ENCODE measurements at places on chromosomes 16 and 17.

- DNase-seq = no peak
- peaks cover 64% of the 10 kb centered on the region for H3K4me1 ChIP-seq
- peaks cover 13% of the 10 kb centered on the region for H3K36me3 ChIP-seq
- H3K4me3 ChIP-seq = no peak overlapping the region
Measured at GRCh38 chr16:78780808-78781207, 681.4 kb downstream of the WWOX start.

DNA sequence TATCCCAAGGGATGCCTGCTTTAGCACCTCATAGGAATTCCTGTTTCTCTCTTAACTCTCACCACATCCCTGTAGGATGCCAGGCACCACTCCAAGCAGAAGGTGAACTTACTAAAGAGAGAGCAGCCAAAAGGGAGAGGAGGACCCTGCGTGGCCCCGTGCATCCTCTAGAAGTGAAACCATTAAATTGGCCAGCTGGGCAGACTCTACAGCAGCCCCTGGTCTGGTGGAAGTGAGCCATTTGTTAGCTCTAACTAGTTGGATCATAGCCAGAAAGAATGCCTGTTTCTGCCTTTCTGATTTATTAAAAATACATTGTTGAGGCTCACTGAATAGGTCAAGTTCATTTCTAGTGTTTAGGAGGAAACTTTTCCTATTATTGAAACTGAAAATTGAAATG, 22.3 kb downstream of the TMEM11 start:
- no peak for DNase-seq
- no peak overlapping the region for H3K4me3 ChIP-seq
- peaks cover 18% of the 10 kb centered on the region for H3K4me1 ChIP-seq
- H3K27ac ChIP-seq = no peak overlapping the region
- H3K27me3 ChIP-seq = no peaks in the 10 kb centered on the region

GRCh38 chr16:57803134-57803990, 1.1 kb upstream of the KIFC3 start:
- H3K4me1 ChIP-seq = peaks cover 33% of the 10 kb centered on the region
- H3K4me3 ChIP-seq = peak overlapping the region; percentile 69
- no peak for DNase-seq
- H3K27me3 ChIP-seq = peaks cover 65% of the 10 kb centered on the region
- H3K36me3 ChIP-seq = no peaks in the 10 kb centered on the region

GRCh38 chr16:61587526-61587925, 448.7 kb downstream of the CDH8 start:
- H3K4me3 ChIP-seq = no peak overlapping the region
- H3K27me3 ChIP-seq = no peaks in the 10 kb centered on the region
- H3K4me1 ChIP-seq = no peaks in the 10 kb centered on the region
- no peak for DNase-seq
- no peak overlapping the region for H3K27ac ChIP-seq

GRCh38 chr16:11254913-11255736, 879 bp downstream of the SOCS1 start:
- peak overlapping the region; percentile 99 for H3K4me3 ChIP-seq
- peak overlapping the region; percentile 91 for H3K27ac ChIP-seq
- H3K27me3 ChIP-seq = peaks cover 6% of the 10 kb centered on the region
- DNase-seq = peak; percentile 72

GRCh38 chr16:75385507-75386152, 47.7 kb downstream of the CFDP1 start:
- peaks cover 5% of the 10 kb centered on the region for H3K4me1 ChIP-seq
- peaks cover 12% of the 10 kb centered on the region for H3K36me3 ChIP-seq
- no peak overlapping the region for H3K4me3 ChIP-seq
- no peak overlapping the region for H3K27ac ChIP-seq
- H3K27me3 ChIP-seq = peaks cover 16% of the 10 kb centered on the region

GRCh38 chr17:78697554-78698343, 84.3 kb downstream of the CYTH1 start:
- H3K4me3 ChIP-seq = no peak overlapping the region
- H3K36me3 ChIP-seq = peaks cover 57% of the 10 kb centered on the region
- peaks cover 6% of the 10 kb centered on the region for H3K4me1 ChIP-seq
- no peak for DNase-seq

GRCh38 chr17:50514936-50515702, 6.9 kb downstream of the MYCBPAP start:
- H3K36me3 ChIP-seq = no peaks in the 10 kb centered on the region
- H3K4me1 ChIP-seq = peaks cover 19% of the 10 kb centered on the region

GRCh38 chr17:78600181-78600721, 23.1 kb upstream of the DNAH17 start:
- DNase-seq = no peak
- no peaks in the 10 kb centered on the region for H3K36me3 ChIP-seq
- no peak overlapping the region for H3K27ac ChIP-seq
- H3K4me3 ChIP-seq = no peak overlapping the region
- H3K4me1 ChIP-seq = peaks cover 3% of the 10 kb centered on the region
- peaks cover 12% of the 10 kb centered on the region for H3K27me3 ChIP-seq

GRCh38 chr17:33021731-33022408, 30.2 kb downstream of the SPACA3 start:
- no peaks in the 10 kb centered on the region for H3K36me3 ChIP-seq
- DNase-seq = no peak
- H3K4me1 ChIP-seq = no peaks in the 10 kb centered on the region
- no peak overlapping the region for H3K27ac ChIP-seq

GRCh38 chr17:21042458-21043295, at the start of gene USP22:
Gene USP22 (minus strand): TSS chr17:21043011. CDS start chr17:21042835, 176 bp downstream.
- H3K4me3 ChIP-seq = peak within 1 kb of the TSS; percentile 94
- H3K4me1 ChIP-seq = peaks cover 29% of the 10 kb centered on the region
- peak; percentile 67 for DNase-seq
- no peaks in the 10 kb centered on the region for H3K27me3 ChIP-seq
- H3K36me3 ChIP-seq = peaks cover 10% of the 10 kb centered on the region

DNA sequence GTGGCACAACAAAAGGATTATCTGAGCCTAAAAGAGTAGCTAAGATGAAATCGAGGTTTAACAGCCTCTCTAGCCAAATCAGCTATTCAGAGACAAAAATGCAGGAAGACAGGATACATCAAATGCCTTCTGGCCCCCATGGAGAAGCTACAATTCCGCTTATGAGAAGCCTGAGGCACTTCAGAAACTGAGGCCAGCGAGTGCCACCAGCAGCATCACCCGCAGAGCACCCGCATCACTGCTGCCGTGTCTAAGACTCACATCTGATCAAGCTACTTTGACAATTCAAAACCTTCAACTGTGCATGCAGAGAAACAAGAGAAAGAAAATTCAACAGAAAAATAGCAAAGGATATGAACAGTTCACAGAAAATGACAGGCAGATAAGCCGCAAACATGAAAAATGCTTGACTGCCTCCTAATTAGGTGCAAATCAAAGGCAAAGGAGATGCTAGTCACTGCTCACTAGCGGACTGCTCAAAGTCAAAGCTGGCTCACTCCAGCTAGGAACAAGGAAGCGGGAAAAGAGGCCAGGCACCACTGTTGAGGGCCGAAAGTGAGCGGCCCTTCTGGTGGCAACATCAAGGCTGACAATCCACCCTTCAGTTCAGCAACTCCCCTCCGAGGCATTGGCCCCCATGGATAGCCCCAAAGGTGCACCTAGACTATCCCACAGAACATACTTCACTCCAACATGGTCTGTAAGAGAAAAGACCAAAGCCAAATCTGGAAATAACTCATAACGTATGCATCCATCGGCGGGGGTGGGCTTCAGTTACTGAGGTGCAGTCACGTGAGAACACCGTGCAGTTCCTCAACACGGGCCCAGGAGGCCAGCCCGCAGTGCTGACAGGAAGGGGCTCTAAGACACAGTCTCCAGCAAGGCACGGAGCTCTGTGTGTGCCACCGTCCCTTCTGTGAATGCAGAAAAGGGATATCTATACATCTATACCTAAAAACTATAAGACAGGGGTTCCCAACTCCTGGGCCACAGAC, 12.0 kb downstream of the MTHFSD start:
- peaks cover 11% of the 10 kb centered on the region for H3K36me3 ChIP-seq
- no peak overlapping the region for H3K4me3 ChIP-seq
- H3K27ac ChIP-seq = no peak overlapping the region
- H3K4me1 ChIP-seq = no peaks in the 10 kb centered on the region

GRCh38 chr16:4241928-4242283, at the start of gene SRL:
Gene SRL (minus strand): TSS chr16:4242080. CDS start chr16:4242067, 13 bp downstream.
- peaks cover 6% of the 10 kb centered on the region for H3K4me1 ChIP-seq
- no peak within 1 kb of the TSS for H3K27ac ChIP-seq
- no peaks in the 10 kb centered on the region for H3K36me3 ChIP-seq
- DNase-seq = no peak

DNA sequence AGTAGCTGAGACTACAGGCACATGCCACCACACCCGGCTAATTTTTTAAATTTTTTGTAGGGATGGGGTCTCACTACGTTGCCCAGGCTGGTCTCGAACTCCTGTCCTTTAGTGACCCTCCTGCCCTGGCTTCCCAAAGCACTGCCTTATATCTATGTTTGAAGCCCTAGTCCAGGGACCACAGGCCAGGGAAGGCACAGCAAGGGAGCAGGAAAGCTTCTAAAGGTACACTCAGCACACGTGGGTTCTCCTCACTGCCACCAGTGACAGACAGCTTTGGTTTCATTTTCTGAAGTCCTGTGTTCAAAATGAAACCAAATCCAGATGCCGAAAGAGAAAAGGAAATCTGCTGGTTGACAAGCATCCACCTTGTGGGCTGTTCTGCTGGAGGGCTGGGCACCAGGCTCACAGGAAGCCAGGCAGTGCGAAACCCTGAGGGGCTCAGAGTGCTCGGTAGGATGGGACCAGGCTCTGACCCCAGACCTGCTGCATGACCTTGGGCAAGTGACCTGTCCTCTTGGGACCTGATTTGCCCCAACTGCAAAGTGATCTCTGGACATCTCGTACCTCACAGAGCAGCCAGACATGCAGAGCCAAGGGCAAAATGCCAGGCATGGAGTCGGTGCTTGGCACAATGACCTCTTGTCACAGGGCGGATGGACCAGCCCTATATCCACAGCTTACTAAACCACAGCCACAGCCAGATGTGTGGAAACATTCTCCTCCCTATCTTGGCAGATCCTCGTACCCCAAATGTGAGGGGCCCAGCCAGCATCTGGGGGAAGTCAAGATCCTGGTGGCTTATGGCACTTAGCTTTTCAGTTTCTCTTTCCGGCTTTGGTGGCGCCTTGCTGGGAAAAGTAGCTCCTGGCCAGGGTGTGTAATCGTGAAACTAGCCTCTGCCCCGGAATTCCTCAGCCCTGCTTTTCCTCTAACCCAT, 2.8 kb upstream of the SOCS1 start:
- peaks cover 19% of the 10 kb centered on the region for H3K27me3 ChIP-seq
- H3K27ac ChIP-seq = peak overlapping the region; percentile 71
- DNase-seq = peak; percentile 81
- H3K4me1 ChIP-seq = peaks cover 35% of the 10 kb centered on the region
- peaks cover 14% of the 10 kb centered on the region for H3K36me3 ChIP-seq
- peak overlapping the region; percentile 52 for H3K4me3 ChIP-seq

DNA sequence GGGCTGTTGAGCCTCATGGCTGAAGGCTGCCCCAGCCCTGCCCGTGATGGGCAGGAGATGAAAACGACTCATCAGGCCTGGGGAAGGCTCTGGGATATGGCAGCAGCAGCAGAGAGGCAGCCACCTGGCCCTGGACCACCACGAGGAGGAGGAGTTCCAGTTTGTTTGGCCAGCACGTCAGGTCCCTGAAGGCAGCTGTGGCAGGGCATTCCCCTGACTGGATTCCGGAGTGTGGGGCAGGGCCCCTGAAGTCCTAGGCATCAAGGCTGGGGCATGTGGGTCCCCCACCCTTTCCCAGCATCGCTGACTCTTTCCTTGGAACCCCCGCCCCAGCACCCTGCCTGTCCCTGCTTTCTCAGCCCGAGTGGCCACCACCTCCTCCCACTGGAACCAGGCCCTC, 197.4 kb downstream of the ZNF423 start:
- no peak overlapping the region for H3K27ac ChIP-seq
- no peak for DNase-seq
- no peaks in the 10 kb centered on the region for H3K4me1 ChIP-seq
- no peaks in the 10 kb centered on the region for H3K36me3 ChIP-seq
- no peak overlapping the region for H3K4me3 ChIP-seq

DNA sequence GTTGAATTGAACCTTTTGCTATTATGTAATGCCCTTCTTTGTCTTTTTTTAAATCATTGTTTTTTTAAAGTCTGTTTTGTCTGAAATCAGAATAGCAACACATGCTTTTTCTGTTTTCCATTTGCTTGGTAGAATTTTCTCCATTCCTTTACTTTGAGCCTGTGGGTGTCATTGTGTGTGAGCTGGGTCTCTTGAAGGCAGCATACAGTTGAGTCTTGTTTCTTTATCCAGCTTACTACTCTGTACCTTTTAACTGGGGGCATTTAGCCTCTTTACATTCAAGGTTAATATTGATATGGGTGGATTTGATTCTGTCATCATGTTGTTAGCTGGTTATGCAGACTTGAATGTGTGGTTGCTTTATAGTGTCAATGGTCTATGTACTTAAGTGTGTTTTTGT, 292.0 kb downstream of the MAP2K4 start:
- no peaks in the 10 kb centered on the region for H3K36me3 ChIP-seq
- H3K4me1 ChIP-seq = no peaks in the 10 kb centered on the region
- H3K27ac ChIP-seq = no peak overlapping the region
- H3K27me3 ChIP-seq = no peaks in the 10 kb centered on the region

- DNase-seq = no peak
- H3K36me3 ChIP-seq = no peaks in the 10 kb centered on the region
- H3K27me3 ChIP-seq = peaks cover 26% of the 10 kb centered on the region
- H3K4me3 ChIP-seq = no peak overlapping the region
- no peak overlapping the region for H3K27ac ChIP-seq
- H3K4me1 ChIP-seq = no peaks in the 10 kb centered on the region
Measured at GRCh38 chr16:17510567-17510966, 39.8 kb upstream of the XYLT1 start.

DNA sequence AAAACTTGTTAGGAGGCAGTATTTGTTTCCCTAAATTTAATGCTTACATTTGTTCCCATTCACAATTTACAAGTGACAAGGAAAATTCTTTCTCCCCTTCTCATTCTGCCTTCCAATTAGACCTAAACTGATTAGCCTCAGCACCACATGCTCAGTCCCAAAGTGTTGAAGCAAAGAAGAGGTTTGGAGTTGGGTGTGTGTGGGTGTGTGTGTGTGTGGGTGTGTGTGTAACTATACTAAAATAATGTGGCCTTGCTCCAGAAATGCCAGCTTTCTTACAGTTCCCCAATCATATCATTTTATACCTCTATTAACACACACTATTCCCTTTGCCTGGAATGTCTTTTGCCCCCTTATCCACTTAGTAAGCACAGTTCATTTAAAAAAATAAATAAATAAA, 6.9 kb upstream of the UTP6 start:
- H3K4me3 ChIP-seq = no peak overlapping the region
- H3K36me3 ChIP-seq = no peaks in the 10 kb centered on the region
- peaks cover 39% of the 10 kb centered on the region for H3K27me3 ChIP-seq
- no peak for DNase-seq
- no peak overlapping the region for H3K27ac ChIP-seq

DNA sequence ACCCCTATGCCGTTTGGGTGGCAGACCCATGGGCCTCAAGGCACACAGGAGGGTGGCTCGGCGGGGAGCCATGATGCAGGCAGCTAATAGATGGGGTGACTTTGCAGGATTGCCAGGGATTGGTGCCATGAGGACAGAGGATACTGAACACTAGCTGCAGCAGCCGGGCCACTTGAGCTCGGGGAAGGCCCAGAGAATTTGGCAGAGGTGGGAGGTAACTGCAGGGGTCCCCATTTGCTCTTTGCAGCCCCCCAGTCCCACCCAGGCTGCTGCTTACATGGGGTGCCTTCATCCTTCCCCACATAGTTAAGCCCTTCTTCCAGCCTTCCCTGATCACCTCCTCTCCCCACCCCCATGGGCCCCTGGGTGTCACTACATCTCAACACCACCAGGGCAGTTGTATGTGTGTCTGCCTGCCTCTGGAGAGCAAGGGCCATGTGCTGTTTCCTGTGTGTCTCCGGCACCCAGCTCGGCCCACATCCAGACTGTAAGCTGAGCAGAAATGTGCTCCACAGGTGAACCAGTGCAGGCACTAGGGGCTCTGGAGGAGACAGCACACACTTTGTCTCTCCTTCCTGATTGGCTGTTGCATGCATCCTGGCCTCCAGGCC, 52.0 kb downstream of the SREBF1 start:
- H3K4me3 ChIP-seq = no peak overlapping the region
- peak; percentile 45 for DNase-seq
- no peaks in the 10 kb centered on the region for H3K36me3 ChIP-seq
- H3K27ac ChIP-seq = no peak overlapping the region
- peaks cover 30% of the 10 kb centered on the region for H3K27me3 ChIP-seq
- H3K4me1 ChIP-seq = peaks cover 5% of the 10 kb centered on the region

All from activated CD8-positive, alpha-beta memory T cell treated with anti-CD3 and anti-CD28 coated beads, Interleukin-2, amount 10 ng/mL, durations not matched to agents 7 days and 5 days (primary cell).